ENCODE measurements at places on chromosomes 12 and 14. TPM values are rescaled to one million over a fixed set of nuclear protein-coding genes. Genes with fewer than 3 reads are reported as not detected.

Gene SDSL
- 2.3 TPM for total RNA-seq

Gene BHLHE41
- total RNA-seq, result 9.4 TPM

Gene SAMD15
- total RNA-seq, result 2.8 TPM

Gene NKX2-8
- not detected for total RNA-seq

Gene KRT75
- not detected for total RNA-seq

Gene OR4K1
- not detected for total RNA-seq

Gene OR4K5
- not detected for total RNA-seq

Gene FITM1
- total RNA-seq, result not detected

Gene HIF1A
- total RNA-seq, result 1,019 TPM

Gene NAV3
- total RNA-seq, result 88.6 TPM

Gene RNASE3
- total RNA-seq, result not detected

Gene ZBTB42
- 5.7 TPM for total RNA-seq

Gene NTS
- total RNA-seq, result not detected

Gene DPPA3
- total RNA-seq, result not detected

Gene IFNG-AS1
- total RNA-seq, result not detected

Gene LALBA
- not detected for total RNA-seq

Gene PRPF39
- 39.9 TPM for total RNA-seq

Gene MYO1H
- total RNA-seq, result not detected

Gene TBK1
- total RNA-seq, result 40.7 TPM

Gene LRIG3
- total RNA-seq, result 139 TPM

Gene IL26
- not detected for total RNA-seq

Gene SDR9C7
- total RNA-seq, result not detected

Gene ZDHHC22
- not detected for total RNA-seq

Gene RAB15
- total RNA-seq, result 7.8 TPM

Gene KRT1
- not detected for total RNA-seq

Gene PROX2
- 0.12 TPM for total RNA-seq

Gene LRTM2
- total RNA-seq, result not detected

Gene MYH6
- total RNA-seq, result not detected

Gene HOXC6
- not detected for total RNA-seq

Gene SERPINA12
- not detected for total RNA-seq

Gene TRHDE
- 32.8 TPM for total RNA-seq

Gene WASHC4
- 137 TPM for total RNA-seq
